T-helper 17 cell (primary cell): ENCODE measurements at places on chromosomes 2 and 18. TPM values are rescaled to one million over a fixed set of nuclear protein-coding genes. Genes with fewer than 3 reads are reported as not detected.

The DYTN gene
- total RNA-seq: 0.23 TPM

The HOXD12 gene
- not detected for total RNA-seq

The FAM237A gene
- not detected for total RNA-seq

The UGT1A8 gene
- not detected for total RNA-seq

The RAPH1 gene
- 3.6 TPM for total RNA-seq

The TDRD15 gene
- not detected for total RNA-seq

The SNORC gene
- total RNA-seq: 1.0 TPM

The FRZB gene
- not detected for total RNA-seq

The CAVIN2 gene
- 204 TPM for total RNA-seq

The NFATC1 gene
- 73.4 TPM for total RNA-seq

The GPR17 gene
- not detected for total RNA-seq

The TRABD2A gene
- total RNA-seq: 60.5 TPM

The MARCHF4 gene
- total RNA-seq: not detected

The DAPL1 gene
- total RNA-seq: not detected

The MYL12B gene
- total RNA-seq: 172 TPM

The LONRF2 gene
- 0.18 TPM for total RNA-seq

The MZT2A gene
- 58.4 TPM for total RNA-seq

The GKN2 gene
- total RNA-seq: not detected

The PTH2R gene
- total RNA-seq: not detected

The WIPF1 gene
- total RNA-seq: 368 TPM

The IL1R1 gene
- 16.5 TPM for total RNA-seq

The TRAK2 gene
- total RNA-seq: 40.7 TPM

The ALPG gene
- not detected for total RNA-seq

The REG3G gene
- total RNA-seq: not detected

The PDCD1 gene
- 8.1 TPM for total RNA-seq

The PCARE gene
- total RNA-seq: not detected

The UPP2 gene
- total RNA-seq: not detected

The RAX gene
- not detected for total RNA-seq

The ZNF521 gene
- not detected for total RNA-seq

The PLEK gene
- 34.8 TPM for total RNA-seq

The STPG4 gene
- total RNA-seq: not detected

The CCL20 gene
- 24.3 TPM for total RNA-seq

The SH3BP4 gene
- total RNA-seq: 0.94 TPM

The REG1B gene
- not detected for total RNA-seq

The SLC5A7 gene
- not detected for total RNA-seq

The PROM2 gene
- total RNA-seq: 0.77 TPM

The NAGK gene
- total RNA-seq: 75.0 TPM

The SESTD1 gene
- 16.1 TPM for total RNA-seq

The MLPH gene
- not detected for total RNA-seq

The RAB6C gene
- total RNA-seq: not detected

The IL1F10 gene
- total RNA-seq: not detected

The MC5R gene
- not detected for total RNA-seq

The LIMS3 gene
- 1.3 TPM for total RNA-seq

The CYRIA gene
- 2.4 TPM for total RNA-seq
